ENCODE measurements at places on chromosomes 13 and 19.

GRCh38 chr19:46616631-46617322 is 8.1 kb downstream of the PTGIR start:
- peak; percentile 52 for DNase-seq

DNA sequence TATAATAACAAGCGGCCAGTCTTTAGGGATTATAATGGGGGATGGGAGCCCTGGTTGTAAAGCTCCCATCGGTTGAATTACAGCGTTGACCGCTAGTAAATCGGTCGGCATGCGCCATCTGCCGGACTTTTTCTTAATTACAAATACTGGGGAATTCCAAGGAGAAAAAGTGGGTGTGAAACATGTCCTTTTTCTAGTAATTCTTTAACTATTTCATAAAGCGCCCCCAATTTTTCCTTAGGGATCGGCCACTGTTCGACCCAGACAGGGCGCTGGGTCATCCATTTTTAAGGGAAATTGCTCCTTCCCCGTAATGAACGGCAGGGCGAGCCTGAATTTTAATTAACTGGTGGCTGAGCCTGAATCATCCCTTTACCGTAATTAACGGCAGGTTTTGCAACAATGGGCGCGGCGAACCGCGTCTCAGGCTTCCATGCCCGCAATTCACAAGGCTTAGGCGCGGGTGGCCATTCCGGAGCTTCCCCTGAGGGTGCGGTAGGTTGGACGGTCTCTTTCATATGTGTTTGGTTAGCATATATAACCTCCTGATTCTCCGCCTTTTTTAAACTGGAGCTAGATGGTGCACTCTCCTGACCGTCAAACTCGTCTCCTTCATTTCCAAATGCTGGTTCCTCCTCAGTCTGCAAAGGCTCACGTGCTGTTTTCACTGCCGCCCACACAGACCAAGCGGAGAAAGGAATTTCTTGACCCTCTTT is 30.2 kb upstream of the EVI5L start:
- DNase-seq: peak; percentile 56

GRCh38 chr13:28854657-28855056 is 34.5 kb downstream of the MTUS2 start:
- DNase-seq: no peak

- DNase-seq: no peak
These were observed 28.4 kb downstream of the ZNF844 start for GRCh38 chr19:12092956-12093355.

- no peak for DNase-seq
These were observed 85.1 kb upstream of the UFM1 start for GRCh38 chr13:38264363-38265131.

DNA sequence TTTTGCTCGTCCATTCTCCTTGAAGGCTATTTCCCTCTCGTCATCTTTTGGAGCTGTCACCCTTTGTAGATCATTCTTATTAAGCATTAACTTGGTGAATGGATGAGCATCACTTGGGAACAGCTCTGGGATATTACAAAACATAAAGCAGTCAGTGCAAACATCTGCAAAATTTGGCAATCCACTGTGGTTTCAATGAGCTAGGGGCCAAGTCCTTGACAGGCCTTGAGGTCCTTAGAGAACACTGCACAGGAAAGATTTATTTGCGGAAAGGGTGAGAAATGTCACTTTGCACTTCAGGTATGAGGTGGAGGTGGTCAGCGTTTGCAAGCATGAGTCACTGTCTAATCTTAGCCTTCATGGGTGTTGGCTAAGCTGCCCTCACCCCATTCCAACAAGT is 239.7 kb upstream of the MAB21L1 start:
- DNase-seq: no peak

DNA sequence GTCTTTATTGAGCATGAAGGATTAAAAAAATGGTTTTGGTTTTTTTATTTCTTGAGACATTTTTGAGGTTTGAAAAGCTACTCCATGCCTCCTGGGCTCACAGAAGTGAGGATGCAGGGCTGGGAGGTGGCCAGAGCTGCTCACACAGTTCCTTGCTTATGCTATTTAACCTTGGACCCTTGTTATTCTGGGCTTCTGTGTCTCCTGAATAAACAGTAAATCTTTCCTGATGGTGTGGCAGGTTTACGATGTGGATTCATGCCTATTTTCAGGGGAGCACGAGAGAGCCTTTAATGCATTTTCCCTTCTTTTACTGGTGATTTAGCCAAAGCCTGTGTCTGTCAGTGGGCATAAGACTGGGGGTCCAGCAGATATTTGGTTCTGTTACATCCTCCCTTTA is 34.3 kb upstream of the PCDH8 start:
- no peak for DNase-seq

- no peak for DNase-seq
These were observed 114.3 kb downstream of the TEX26 start for GRCh38 chr13:31046711-31047279.

GRCh38 chr13:46124531-46124966 is 19.7 kb upstream of the CPB2 start:
- DNase-seq: no peak

DNA sequence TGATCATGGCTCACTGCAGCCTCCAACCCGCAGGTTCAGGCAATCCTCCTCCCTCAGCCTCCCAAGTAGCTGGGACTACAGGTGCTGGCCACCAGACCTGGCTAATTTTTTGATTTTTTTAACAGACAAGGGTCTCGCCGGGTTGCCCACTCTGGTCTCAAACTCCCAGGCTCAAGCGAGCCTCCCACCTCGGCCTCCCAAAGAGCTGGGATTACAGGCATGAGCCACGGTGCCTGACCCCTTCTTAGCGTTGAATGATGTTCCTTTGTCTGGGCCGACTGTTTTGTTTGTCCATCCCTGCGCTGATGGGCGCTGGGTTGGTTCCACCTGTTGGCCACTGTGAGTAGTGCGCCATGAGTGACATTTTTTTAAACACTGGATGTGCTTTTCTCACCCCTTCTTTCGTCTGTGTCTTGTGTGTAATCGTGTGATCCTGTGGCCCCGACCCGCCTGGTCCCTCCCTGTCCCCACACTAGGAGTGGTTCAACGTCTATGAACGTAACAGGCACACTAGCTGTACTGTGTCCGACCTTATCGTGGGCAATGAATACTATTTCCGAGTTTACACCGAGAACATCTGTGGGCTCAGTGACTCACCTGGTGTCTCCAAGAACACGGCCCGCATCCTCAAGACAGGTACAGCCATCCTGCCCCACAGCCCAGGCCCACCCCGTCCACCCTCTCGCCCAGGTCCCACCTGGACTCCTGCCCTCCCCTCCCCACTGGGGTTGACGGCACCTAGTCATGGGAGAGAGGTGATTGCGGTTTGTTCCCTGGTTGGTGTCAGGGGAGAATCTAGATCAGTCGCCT is 15.0 kb upstream of the EMC10 start:
- peak; percentile 52 for DNase-seq

- DNase-seq: no peak
These were observed 633.5 kb upstream of the ATXN8OS start for GRCh38 chr13:69474011-69474685.

GRCh38 chr19:54952591-54953344 is 5.4 kb upstream of the NLRP7 start:
- DNase-seq: no peak

- no peak for DNase-seq
These were observed 78.7 kb upstream of the TNFSF11 start for GRCh38 chr13:42495255-42495654.

DNA sequence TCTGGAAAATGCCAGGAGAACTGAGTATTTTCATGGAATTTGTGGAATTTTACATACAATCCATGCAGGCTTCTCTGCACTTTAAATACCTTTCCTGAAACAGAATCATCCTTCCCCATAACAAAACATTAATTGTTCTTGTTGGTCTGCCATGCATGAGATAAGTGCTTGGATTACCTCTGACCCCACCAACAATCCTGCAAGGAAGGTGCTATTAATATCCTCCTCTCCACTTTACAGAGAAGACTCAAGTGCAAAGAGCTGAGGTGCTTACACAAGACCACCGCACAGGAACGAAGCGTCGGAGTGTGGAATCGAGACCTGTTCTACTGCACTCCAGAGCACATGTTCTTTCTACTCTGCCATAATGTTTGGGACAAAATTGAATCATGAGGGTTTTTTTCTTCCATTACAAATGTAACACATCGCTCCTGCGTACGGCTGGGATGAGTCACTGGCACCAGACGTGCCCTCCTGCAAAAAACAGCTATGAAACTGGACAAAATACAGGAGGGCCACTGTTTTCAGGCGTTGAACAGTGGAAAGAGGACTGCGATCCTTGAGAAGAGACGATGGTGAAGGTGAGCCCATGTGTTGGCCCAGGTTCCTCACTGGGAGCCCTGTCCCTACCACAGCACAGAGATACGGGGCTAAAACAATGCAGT is 12.9 kb upstream of the LRRC4B start:
- DNase-seq: no peak

GRCh38 chr13:33932769-33933406 is 114.9 kb downstream of the RFC3 start:
- DNase-seq: no peak

Data from stimulated activated CD4-positive, alpha-beta T cell treated with anti-CD3 and anti-CD28 coated beads, Interleukin-12 subunit alpha, Interleukin-12 subunit beta, amount 100 ng/mL, for 24 hours (primary cell).